ENCODE measurements at places on chromosomes 7 and 10. TPM values are rescaled to one million over a fixed set of nuclear protein-coding genes. Genes with fewer than 3 reads are reported as not detected.

TUBB8 gene
- not detected for total RNA-seq

DGKB gene
- not detected for total RNA-seq

SH2D4B gene
- total RNA-seq, result not detected

MBL2 gene
- total RNA-seq, result not detected

TEX47 gene
- not detected for total RNA-seq

CYP3A7 gene
- not detected for total RNA-seq

C10orf62 gene
- total RNA-seq, result 0.26 TPM

TRPV5 gene
- not detected for total RNA-seq

SPDYE5 gene
- total RNA-seq, result 0.16 TPM

Data from MCF 10A (cell line).